GM12864 (cell line): ENCODE measurements at places on chromosomes 6 and 20.

DNA sequence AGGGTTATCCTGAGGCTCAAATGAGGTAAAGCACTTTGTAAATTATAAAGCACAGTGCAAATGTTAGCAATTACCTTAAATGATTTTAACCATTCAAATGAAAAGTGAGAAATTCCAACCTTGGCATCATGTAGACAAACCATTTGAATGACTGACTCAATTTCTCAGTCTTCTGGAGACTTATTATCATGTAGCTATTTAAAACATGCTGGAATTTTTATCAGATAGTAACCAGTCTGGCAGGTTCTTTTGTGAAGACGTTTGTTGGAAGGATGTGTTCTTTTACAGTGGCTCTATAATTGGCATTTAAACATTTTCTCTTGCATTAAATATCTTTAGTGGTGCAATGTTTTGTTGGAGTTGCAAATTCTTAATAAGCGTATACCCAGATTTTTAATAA is 386.6 kb downstream of the NKAIN2 start:
- no peak for DNase-seq

GRCh38 chr20:12179692-12180091 is 262.0 kb downstream of the BTBD3 start:
- DNase-seq, result no peak

DNA sequence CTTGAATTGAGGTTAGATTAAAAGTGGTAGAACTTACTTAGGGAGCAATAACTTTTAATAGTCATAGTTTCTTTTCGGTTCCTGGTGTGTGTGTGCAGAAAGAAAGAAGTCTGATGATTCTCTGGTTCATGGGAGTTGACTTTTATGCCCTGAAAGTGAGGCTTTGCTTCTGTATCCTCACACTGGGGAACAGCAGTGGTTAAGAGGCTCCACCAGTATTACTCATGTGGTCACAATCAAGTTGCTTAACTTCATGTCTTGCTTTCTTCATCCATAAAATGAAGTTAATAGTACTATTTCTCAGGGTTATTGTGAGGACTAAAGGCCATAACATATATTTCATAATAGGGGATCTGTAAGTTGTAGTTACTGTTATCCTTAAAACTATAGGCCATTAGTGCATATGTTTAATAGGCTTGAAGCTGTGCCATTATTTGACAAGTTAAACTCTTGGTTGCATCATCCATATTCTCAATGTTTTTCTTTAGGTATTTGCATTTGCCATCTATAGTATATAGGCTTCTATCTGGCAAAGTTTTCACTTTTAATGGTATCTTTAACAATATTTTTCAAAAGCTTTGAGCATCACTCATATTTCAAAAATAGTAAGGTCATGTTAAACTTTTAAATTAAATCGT is 262.4 kb downstream of the PLCB1 start:
- peak; percentile 29 for DNase-seq

DNA sequence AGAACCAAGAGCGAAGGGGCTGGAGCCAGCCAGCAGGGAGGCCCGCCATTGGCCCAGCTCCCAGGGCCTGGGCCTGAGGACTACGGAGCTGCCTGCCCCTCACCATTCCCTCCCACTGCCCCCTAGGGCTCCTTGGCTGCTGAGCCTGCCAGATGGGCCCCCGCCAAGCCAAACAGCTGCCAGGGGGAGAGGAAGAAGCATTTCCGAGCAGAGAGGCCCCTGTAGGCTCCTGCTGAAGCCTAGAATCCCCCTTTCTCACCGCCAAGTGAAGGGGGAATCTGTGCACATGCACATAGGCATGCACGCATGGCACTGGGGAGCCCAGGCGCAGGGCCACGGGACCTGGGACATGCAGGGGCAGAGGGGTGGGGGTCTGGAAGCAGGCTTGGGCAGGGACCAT is 28.5 kb upstream of the MRPS18A start:
- DNase-seq, result no peak

DNA sequence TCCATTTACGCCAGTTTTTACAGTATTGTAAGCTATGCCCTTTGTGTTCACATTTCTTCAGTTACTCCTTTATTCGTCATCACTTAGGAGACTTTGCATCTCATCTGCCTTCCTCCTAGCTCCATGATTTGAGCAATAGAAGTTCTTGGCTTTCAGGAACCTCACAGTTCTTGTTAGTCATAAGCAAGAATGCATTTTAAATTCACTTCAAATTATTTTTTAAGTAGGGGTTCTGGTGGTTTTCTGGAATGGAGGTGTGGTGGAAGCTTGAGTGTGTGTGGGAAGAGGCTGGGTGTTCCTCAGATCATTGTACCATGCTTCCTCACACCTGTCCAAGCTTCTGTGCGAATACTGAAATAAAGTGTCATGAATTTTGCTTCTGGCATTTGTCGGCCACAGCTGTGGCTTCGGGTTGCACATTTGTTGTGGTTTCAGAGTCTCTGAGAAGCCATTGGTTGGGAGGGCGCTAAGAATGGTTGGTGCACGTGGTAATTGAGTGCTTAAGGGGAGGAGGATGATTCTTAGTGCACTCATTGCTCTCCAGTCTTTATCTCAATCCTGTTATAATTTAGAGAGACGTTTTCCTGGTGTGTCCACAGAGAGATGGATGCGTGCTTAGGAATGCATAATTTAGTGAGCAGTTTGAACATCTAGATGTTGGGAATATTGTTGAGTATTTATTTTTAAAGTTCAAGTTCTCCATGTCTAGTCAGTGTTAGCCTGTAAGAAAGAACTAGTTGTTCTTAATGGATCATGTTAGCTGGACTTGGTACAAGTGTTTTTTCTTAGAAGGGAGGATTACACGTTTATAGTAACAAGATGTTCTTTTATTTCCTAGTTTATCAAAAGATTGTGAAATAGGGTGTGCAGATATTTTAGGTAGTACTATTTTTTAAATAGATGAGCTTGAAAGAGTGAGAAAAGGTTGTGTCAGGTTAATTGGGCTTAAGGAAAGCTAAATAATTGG is 31.9 kb downstream of the FOXO3 start:
- peak; percentile 75 for DNase-seq

DNA sequence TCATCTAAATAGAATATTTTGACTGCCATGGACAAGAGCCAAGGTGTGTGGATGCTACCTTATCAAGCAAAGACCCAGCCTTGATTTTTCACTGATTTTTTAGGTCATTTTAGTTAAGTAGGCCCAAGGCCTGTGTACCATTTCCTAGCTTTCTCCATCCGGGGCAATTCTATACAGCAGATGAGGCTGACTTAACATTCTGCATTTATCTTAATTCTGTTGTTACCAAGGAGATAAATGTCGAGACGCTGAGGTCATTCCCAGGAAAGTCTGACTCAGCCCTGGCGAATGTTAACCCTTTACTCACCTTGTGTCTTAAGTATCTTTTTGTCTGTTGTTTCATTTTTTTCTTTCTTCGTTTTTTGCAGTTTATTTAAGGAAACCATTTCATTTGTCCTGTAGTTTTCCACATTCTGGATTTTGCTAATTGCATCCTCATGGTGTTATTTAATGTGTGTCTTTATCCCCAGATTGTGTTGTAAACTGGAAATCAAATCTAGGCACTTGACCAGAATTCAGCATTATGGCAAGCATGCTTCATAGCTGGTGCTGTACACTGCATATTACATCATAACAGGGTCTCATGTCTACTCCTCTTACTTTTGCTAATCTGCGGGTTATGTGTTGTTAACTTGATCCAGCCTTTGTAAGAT is 277.0 kb downstream of the CDKAL1 start:
- no peak for DNase-seq

DNA sequence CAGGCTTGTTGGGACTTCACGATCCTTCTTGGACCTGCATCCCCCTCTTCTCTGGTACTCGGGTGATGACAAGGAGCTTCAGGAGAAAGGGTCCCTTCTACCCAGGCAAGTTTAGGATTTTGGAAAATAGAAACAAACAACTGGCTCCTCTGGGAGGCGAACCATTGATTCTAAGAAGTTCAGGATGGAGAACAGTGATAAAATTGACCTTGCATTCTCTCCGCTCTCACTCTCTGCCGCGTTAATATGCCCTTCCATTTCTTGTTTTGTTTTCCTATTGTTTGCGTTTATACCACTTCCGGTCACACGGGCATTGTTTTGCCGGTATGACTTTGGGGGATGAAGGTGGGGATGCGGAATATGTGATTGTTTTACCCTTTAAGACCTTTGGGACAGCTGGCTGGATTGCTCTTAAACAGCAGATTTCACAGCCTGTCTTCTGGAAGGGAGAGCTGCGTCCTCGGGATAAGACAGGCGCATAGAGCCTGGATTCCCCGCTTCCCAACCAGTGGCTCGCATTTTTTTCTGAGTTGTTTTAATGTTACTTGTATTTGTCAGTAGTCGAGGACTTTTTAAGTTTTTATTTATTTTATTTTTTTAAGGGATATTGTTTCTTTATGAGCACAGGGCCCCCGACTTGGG is 144.3 kb upstream of the ZNF184 start:
- DNase-seq, result no peak

- DNase-seq, result no peak
Observed at GRCh38 chr20:48864738-48865318, 37.0 kb upstream of the PREX1 start.

DNA sequence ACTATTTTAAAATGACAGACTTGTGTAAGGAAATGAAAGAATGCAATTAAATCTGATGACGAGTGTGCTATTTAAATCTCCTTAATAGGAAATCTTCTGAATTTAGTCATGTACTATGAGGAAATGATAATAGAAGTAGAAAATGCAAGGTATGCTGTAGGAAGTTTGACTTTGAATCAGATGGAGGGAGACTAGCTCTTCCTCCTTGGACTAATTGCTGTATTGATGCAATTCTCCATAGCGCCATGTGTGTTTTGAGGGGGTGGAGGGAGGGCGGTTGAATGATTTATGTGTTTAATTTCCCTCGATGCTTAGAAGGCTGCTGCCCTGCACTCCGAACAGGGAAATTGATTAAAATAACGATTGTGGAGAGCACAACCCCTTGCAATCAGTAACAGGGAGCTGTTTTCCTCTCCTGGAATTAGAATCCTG is 214.4 kb upstream of the PRND start:
- DNase-seq, result no peak

DNA sequence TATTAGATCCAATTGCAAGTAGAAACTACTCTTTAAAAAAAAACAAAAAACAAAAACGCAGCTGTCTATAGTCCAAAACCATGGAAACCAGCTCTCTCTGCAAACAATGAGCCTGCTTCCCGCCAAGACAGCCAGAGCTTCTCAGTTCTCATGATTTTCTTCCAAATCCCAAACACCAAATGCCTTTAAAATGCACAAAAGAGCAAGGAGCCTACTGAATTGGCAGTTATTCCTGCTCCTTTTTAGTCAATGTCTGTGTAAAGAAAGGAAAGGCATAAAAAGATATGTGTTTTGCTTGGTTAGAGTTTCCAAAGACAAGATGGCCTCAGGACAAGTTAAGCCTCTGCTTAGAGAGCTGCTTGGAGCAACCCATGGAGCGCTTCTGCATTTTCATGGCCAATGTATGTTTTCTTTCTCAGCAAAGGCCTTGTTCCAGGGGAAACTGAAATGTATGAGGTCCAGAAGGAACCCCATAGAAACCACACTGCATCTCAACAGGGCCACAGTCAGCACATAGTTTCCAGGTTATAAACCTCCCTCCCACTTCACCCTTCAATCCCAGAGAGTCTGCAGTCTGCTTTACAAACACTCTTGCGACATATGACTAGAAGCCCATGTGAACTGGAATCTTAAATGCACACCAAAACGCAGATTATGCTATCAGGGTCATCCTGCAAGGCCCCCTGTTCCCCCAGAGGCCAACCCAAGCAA is 209.3 kb upstream of the TAB2 start:
- DNase-seq, result no peak

DNA sequence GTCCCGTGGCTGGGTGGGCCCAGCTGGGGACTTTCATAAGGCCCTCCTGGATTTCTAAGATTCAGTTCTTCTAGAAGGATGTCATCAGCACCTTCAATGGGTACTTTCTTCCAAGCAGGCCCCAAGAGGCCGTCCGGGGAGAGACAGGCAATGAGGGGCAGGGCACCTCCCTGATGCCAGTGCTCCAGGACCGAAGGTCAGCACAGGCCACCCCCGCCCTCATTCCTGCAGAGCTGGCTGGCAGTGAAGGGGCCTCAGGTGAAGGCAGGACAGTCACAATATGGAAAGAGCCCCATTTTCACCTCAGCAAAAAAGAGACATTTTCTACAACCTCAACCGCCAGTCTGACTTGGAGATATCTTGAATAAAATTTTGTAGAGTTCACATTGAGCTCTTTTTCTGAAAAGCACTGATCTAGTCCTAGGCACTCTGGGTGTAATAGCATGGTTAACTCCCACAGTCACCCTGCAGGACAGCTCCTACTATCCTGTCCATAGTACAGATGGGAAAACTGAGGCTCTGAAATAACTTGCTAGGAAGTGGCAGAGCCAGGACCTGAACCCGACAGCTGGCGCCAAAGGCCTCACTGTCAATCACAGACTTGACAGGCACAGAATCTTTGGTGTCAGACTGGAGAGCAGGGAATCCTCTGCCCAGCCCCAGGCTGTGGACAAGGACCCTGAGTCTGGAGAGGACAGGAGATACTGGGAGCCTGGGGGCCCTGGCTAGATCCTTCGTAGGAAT is 50.3 kb downstream of the RRBP1 start:
- DNase-seq, result no peak

DNA sequence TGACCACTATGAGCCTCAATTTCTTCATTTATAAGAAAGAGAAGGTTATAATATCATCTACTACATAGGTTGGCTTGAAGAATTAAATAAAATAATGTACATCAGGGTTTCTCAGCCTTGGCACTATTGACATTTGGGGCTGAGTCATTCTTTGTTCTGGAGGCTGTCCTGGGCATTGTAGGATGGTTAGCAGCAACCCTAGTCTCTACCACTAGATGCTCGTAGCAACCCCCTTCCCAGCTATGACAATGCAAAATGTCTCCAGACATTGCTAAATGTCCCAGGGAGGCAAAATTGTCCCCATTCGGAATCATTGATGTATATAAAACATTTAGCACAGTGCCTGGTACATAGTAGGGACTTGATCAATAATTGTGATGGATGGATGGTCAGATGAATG is 152.1 kb downstream of the KHDC1L start:
- DNase-seq, result no peak

GRCh38 chr20:4787069-4787468 is 65.4 kb downstream of the PRND start:
- DNase-seq, result no peak

DNA sequence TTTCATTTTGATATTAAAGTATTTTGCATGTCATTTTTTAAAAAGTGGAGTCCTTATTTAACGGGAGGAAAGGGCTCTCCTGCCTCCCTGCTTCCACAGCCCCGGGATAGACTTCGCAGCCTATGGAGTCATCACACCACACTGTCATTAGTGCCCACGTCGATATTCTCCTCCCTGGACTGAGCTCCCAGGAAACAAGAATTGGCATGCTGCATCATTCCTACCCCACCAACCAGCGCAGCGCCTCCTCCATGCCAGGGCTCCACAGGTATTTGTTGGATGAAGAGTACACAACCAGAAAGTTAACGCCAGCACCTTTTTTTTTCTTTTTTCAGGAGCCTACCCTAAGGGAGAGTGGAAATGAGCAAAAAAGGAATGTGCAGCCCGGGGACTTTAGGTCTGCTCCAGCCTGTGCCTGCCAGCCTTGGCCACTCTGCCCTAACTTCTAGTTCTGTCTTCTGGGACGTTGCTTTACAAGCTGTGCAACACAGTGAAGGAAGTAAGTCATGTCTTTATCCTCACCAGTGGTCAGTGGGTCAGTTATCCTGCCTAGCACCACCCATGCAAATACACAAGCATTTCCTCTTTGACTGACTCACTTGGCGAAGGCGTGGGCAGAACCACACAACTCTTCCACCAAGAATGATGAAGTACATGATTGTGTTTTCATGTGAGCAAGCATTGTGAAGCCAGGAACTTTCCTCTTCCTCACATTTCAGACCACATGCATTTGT is 180.7 kb upstream of the UST start:
- no peak for DNase-seq
